ENCODE measurements at places on chromosomes 11 and 22. TPM values are rescaled to one million over a fixed set of nuclear protein-coding genes. Genes with fewer than 3 reads are reported as not detected.

DNA sequence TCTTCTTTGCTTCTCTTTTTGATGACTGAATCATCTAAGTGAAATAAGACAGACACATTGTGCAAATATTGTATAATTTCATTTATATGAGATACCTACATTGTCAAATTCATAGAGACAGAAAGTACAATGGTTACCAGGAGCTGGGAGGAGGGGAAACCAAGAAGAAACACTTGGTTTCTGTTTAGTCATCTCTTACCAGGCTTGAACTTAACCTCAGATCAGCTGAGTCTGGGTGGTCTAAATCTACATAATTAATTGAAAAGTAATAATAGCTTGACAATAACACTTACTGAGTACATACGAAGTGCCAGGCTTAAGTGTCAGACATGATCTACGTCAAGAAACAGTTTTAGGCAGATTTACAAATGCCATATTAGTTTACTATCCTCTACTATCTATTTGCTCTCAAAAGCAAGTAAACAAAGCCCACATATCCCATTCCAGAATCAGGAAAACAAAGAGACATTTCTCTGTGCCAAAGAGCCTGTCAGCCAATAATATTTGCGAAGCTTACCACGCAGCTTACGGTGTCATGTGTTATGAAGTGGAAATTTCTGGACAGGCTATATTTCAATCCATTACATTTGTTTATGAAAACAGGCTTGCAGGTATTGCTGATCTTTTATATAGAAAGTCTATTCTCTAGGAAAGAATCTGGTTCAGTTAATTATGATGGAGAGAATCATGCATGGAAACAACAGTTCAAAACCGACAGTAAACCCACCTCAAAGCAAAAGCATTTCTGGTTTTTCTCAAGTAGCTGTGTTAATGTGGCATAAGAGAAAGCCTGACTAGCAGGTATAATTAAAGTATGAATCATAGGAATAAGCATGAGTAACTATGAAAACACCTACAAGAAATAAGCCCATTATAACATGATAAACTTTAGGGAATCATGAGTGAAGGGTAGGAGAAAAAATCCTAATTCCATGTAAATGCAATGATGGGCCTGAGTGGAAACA is 2.7 kb upstream of the ARHGAP42 start:
- no peak for DNase-seq

DNA sequence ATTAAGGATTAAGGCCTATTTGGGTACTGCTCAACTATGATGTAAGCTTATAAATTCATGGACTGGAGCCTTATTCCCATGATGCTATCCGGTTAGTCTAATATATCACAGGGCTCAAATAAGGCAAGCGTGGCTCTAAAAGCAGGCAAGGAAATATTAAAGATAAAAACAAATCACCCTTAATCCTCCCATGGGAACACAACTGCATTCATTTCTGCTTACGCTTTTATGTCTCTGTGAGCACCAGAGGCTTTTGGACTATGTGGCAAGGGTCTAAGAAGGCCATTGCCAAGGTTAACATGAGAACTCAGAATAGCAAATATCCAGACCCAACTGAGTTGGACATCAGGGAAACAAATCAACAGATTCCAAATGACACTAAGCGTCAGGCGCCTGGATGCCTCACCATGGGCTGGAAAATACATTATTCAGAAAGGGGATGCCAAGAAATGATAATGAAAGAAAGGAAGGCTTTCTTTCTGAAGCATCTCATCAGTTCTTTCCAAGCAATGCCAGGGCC is 138.1 kb downstream of the SLC1A2 start:
- DNase-seq = no peak

The GPR83 gene
- not detected for total RNA-seq

- DNase-seq = peak; percentile 9
These were observed 48.1 kb upstream of the TOP3B start for GRCh38 chr22:22030493-22031182.

The SCN3B gene
- 1.5 TPM for total RNA-seq

The CAPRIN1 gene
- total RNA-seq = 279 TPM

Measured in endothelial cell of umbilical vein (primary cell).